Foreskin keratinocyte (primary cell): ENCODE measurements at places on chromosomes 5 and 9.

DNA sequence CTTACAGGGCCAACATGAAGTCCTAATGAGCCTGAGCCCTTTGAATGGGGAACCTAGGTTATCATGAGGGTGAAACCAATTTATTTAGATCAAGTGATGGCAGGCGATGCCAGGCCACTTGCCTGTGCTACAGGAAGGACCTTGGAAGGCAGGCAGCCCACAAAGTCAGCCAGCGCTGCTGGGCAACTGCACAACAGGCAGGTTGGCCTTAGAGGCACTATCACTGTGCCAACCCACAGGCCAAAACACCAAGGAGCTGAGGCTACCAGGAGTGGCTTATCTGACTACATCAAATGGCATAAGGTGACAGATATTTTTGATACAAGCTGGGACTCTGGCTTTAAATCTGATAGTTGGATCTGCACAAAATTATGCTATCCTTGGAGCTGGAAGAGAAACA is 319.1 kb downstream of the NTRK2 start:
- DNase-seq: no peak

DNA sequence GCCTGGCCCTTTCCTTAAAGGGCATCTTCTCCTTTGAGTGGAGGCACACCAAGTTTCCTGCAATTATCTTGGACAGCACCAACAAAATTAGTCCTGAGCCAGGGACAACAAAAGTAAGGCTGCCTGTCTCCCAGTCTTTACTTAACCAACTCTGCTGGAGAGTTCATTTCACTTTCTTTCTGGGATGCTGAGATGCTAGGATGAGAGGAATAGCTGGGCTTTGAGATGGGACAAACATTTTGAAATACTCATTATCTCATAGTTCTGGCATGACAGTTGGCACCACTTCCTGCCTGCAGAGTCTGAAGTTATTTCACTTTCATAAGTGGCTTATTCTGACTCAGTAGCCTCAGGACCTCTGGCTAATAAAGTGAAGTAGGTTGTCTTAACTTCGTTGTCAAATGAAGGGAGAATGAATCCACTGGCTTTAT is 157.0 kb downstream of the C9orf152 start:
- DNase-seq: peak; percentile 94

DNA sequence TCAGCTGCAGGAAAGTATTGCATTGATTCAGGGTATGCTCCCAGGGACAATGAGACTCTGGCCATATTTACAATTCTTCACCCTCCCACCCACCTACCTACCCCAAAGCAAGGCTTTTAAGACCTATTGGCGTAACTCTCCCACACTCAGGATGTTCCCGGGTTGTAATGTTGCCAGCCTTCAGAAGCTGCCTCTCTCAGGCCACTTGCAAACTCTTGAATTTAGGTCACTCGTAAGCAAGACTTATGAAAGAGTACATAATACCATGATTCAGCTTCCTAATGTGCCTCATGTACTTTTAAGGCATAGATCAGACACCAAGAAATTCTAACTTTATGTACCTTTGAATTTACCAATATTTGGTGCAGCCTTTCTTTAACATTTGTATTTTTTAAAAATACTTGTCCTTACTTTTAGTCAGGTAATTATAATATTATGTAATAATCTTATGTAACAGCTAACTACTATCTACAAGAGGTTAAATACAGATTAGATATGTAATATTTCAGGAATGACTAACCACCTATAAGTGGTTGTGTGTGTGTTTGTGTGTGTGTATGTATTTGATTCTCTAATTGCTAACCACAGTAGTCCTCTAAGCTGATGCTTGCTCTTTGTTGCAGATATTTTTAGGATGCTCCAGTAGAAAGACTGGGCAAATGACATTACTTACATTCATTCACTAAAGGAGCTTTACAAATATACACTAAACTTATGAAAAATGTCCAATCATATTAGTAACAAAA is 630.5 kb upstream of the MEF2C start:
- DNase-seq: peak; percentile 31

DNA sequence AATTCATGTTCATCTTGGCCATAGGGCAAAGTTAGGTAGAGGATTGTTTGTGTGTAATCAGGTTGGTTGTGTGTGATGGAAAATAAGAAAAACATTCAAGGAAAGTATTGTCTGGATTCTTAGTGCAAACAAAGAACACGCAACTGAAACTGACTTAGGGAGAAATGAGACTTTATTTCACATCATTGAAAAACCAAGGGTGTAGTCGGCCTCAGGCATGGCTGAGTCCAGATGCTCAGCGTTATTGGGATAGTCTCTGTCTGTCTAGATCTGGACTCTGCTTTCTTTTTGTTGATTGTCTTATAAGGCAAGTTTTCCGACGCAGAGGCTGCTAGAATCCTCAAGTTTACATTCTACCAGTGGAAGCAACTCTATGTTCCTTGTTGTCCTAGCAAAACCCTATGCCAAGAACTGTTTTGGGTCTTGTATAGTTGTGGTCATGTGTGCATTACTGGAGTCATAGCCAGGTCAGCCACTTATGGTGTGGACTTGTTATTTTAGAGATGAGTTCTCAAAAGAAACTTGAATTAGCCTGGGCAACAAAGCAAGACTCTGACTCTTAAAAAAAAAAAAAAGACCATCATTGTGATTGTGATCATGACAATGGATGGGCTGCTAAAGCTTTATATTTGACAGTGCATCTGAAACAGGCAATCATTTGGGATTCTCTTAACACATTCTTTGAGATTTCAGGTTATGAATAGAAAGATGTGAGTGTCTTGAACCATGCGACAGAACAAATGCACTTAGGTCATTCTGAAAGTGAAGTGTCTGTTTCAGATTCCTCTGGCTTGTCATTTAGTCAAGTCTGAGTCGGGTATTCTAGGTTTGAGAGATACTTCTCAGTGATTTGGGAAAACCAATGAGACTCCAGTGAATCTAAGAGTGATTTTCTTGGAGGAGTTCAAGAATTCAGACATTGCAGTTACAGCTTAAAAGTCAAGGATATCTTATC is 82.6 kb downstream of the DOCK2 start:
- no peak for DNase-seq

DNA sequence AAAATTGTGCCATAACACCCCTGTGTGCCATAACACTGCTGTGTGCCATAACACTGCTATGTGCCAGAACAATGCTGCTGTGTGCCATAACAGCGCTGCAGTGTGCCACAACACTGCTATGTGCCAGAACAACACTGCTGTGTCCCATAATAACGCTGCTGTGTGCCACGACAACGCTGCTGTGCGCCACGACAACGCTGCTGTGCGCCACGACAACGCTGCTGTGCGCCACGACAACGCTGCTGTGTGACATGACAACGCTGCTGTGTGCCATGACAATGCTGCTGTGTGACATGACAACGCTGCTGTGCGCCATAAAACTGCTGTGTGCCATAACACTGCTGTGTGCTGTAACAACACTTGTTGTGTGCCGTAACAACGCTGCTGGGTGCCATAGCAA is 25.9 kb downstream of the CFAP90 start:
- no peak for DNase-seq

- DNase-seq: no peak
These were observed 33.8 kb upstream of the IL17B start for GRCh38 chr5:149412783-149413476.

GRCh38 chr5:154829589-154830218 is 20.7 kb downstream of the FAXDC2 start:
- DNase-seq: peak; percentile 97

DNA sequence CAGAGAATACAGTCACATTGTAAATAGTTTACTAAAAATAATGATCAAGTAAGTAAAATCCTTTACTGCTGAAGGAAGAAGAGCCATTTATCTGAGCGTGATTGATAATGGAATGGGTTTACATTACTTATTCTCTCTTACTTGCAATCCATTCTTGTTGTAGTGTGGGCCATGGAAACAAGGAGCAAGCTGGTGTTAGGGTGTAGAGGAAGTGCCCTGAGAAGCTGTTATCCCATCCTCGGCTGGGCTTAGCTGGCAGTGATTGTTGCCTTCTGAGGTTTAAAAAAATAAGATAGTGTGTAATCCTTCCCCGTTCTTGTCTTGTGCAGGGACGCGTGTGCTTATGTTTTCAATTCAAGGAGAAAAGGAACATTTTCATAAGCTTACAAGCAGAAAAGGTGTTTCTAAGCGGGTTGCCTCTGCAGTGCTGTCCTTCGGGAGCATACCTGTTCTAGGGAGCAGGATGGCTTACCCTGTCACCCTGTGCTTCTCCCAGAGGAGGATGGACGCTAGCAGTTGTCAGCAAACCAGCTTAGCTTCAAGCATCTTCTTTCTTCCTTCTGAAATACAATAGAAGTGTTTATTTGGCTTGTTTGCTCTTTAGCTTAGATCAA is 188.3 kb downstream of the ARHGEF28 start:
- no peak for DNase-seq

- DNase-seq: peak; percentile 62
These were observed 53.7 kb downstream of the PAX5 start for GRCh38 chr9:36980148-36980974.

GRCh38 chr5:108251350-108251749 is 130.5 kb downstream of the FBXL17 start:
- no peak for DNase-seq

GRCh38 chr5:77957-78804 is 13.8 kb upstream of the PLEKHG4B start:
- DNase-seq: no peak

- no peak for DNase-seq
These were observed 146.6 kb upstream of the SLC24A2 start for GRCh38 chr9:19935422-19935821.

- peak; percentile 67 for DNase-seq
These were observed 959 bp upstream of the FBXL17 start for GRCh38 chr5:108382784-108383330.

- peak; percentile 91 for DNase-seq
These were observed 10.8 kb downstream of the FIBCD1 start for GRCh38 chr9:130927995-130928900.

DNA sequence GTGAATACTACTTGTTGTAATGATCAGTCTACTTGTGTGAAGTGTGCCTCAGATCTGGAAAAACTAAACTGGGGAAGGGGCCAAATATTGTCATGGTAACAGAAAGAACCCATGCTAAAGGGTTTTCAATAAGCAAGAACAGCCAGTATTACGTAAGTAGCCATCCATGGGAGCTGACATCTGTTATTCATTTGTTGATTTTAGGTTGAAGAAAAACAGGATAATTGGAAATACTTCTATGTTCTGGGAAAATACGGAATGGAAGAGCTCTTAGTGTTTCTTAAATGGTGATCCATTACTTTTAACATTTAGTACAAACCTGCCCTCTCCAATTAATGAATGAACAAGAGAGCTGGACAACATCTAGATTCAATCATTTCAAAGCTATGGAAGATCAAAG is 485.8 kb downstream of the NTRK2 start:
- no peak for DNase-seq

- DNase-seq: no peak
These were observed 1018.0 kb downstream of the CDH18 start for GRCh38 chr5:18970000-18970399.

GRCh38 chr9:91978740-91979414 is 28.8 kb upstream of the ROR2 start:
- peak; percentile 71 for DNase-seq

DNA sequence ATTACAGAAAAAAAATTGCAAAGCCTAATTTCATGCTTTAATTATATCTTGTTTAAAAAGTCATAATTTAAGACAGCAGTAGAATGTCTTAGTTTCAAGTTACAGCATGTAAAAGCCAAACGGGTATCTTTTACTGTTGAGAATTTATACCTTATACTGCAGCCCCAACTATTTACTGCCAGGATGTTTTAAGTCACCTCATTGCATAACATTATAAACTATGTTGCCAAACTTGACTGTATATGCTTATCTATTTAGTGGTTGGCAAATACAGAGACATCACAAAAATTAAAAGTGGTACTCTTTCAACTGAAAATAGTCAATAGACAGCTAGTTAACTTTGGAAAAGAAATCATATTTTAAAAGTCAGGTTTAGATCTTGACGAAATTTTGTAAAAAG is 119.5 kb downstream of the EDIL3 start:
- DNase-seq: no peak

DNA sequence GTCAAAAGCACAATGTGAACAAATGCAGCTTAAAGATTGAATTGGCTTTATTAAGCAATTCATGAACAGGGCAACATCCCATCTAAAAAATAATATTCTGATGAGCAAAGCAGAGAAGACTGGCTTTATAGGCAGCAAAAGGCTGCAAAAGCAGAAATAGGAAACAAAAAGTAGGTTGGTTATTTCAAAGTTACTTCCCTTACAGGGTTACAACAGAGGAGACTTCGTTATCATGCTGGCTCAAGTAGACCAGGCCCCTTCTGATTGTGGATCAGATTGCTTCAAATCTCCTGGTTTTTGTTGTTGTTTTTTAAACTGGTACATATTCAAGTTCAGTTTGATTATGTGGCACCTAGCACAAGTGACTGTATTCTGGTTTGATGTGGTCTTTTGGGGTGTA is 73.1 kb downstream of the MAN2A1 start:
- DNase-seq: no peak

- peak; percentile 76 for DNase-seq
These were observed 73.6 kb upstream of the ALDH1B1 start for GRCh38 chr9:38318759-38319495.

GRCh38 chr5:135703016-135703550 is 124.3 kb upstream of the CXCL14 start:
- peak; percentile 90 for DNase-seq

GRCh38 chr5:25029004-25029403 is 384.2 kb upstream of the CDH10 start:
- DNase-seq: no peak

- no peak for DNase-seq
These were observed 2.2 kb downstream of the CDH12 start for GRCh38 chr5:22850981-22851380.

- DNase-seq: peak; percentile 75
These were observed 303.6 kb downstream of the SPOCK1 start for GRCh38 chr5:137195483-137195882.

DNA sequence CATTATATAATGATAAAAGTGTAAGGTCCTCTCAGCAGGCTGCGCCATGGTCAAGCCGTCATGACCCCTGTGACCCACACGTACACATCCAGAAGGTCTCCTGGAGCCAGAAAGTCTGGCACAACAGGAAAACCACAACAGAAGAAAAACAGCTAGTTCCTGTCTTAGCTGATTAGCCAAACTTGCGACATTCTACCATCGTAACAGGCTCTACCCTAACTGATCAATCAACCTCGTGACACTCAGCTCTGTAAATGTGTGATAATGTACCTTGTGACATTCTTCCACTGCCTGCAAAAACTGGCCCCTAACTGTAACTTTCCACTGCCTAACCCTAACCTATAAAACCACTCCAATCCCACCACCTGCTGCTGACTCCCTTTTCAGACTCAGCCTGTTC is 316.4 kb upstream of the TUSC1 start:
- no peak for DNase-seq

- DNase-seq: no peak
These were observed 9.3 kb upstream of the KIAA1958 start for GRCh38 chr9:112477330-112477729.
